Kidney glomerular epithelial cell (primary cell): ENCODE measurements at places on chromosomes 13 and 19.

DNA sequence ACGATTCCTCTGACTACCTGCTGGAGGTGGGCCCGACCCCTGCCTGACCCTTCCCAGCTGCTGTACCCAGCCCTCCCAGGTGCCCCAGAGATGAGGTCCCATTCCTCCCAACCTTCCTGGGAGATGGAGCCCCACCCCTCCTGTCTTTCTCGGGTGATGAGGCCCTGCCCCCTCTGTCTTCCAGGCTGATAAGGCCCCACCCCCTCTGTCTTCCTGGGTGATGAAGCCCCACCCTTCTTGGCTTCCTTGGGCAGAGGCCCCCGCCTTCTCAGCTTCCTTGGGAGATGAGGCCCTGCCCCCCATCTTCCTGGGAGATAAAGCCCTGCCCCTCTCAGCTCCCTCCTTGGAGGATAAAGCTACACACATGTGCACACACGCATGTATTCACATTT is 47.9 kb downstream of the CERS4 start:
- DNase-seq, result no peak

DNA sequence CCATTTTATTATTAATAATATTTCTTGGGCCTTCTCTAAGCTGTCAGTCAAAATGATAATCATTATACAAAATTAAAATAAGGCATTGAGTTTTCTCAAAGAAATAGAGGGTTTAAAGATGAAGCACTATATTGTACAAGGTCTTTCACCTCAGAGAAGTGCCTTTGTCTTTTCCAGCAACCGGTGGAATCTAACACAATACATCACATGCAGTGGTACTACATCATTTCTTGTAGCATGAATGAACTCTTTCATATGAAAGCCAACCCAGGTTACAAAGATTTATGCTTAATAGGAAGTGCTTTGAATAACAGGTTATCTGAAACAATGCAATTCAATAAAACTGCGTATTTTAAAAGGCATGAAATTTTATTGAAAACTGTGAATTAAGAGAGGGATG is 1620.8 kb downstream of the PCDH9 start:
- DNase-seq, result no peak

DNA sequence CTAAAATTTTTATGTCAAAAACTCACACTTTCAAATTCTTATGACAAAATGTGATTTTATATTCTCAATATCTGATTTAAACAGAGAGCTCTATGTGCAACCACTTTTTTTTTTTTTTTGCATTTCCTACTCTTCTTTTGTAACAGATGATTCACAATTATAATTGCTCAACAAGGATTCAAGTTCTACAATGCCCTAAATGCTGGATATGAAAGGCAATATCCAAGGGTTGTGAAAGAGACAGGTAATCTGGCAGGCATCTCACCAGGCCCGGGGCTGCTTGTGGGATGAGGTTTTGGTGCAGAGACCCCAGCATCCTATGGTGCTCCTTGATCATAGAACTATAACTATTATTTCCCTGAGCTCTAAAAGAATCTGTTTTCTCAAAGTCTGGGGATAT is 363.6 kb upstream of the NBEA start:
- DNase-seq, result no peak

DNA sequence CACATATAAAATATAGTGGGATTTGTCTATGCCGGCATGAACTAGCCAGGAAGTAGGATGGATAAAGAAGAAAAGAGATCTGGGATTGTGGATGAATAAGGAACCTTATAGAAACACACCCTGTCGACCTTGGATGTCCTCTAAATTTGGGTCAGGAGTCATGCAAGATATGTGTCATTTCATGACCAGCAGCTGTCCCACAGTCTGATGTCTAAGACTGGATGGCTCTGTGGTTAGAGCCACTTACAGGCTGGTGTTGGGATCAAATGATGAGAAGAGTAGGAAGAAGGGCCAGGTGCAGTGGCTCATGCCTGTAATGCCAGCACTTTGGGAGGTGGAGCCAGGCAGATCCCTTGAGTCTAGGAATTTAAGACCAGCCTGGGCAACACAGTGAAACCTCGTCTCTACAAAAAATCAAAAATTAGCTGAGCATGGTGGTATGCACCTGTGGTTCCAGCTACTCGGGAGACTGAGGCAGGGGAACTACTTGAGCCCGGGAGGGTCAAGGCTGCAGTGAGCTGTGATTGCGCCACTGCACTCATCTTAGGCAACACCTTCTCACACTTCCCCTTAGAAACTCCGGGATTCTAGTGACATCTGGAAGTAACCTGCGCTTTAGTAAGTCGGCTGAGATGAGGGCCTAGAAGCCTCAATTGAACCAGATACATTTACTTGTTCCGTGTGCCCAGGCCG is 30.8 kb downstream of the TMED1 start:
- no peak for DNase-seq
